Urinary bladder (tissue), 4 donors: ENCODE measurements at places on chromosomes 7 and 10. TPM values are rescaled to one million over a fixed set of nuclear protein-coding genes. Genes with fewer than 3 reads are reported as not detected.

DNA sequence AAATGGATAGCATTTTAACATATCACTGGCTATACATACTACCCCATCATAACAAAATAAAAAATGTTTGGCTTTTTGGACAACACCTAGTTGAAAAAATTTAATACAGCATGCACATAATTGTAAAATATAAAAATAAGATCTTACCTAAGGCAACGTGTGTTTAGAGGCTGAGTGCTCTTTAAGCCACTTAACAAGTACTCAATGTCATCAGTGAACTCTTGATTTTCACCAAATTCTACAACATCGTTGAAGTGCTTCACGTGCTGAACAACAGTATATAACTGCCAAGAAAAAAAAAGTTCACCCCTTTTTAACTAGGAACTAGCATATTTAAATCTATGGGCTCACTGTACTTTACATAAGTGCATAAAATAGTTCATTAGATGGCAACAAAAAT lies 49.5 kb downstream of the WAPL start:
- no peak for DNase-seq

DNA sequence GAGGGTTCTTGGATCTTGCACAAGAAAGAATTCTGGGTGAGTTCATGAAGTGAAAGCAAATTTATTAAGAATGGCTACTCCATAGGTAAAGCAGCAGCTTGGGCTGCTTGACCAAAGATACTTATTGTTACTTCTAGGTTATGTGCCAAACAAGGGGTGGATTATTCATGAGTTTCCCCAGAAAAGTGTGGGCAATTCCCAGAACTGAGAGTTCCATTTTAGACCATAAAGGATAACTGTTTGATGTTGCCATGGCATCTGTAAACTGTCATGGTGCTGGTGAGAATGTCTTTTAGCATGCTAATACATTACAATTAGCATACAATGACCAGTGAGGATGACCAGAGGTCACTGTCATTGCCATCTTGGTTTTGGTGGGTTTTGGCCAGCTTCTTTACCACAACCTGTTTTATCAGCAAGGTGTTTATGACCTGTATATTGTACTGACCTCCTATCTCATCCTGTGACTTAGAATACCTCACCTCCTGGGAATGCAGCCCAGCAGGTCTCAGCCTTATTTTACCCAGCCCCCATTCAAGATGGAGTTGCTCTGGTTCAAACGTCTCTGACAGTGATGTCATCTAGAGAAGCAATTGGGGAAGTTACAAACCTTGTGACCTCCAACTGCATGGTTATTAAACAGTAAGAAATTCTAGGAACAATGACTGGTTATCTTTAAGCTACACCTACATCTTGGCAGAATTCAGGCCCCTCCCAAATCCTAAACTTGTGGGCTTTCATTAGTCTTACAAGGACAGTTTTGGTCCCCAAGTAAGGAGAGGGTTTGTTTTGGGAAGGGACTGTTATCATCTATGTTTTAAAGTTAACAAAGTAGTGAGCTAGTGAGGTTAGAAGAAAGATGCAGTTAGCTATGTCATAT lies 48.0 kb upstream of the INHBA start:
- no peak for DNase-seq

The MRLN gene
- 5.7 TPM for total RNA-seq

- no peak for DNase-seq
Observed at GRCh38 chr7:47581438-47581803, 490 bp downstream of the TNS3 start.
